ENCODE measurements at places on chromosomes 3 and 15.

DNA sequence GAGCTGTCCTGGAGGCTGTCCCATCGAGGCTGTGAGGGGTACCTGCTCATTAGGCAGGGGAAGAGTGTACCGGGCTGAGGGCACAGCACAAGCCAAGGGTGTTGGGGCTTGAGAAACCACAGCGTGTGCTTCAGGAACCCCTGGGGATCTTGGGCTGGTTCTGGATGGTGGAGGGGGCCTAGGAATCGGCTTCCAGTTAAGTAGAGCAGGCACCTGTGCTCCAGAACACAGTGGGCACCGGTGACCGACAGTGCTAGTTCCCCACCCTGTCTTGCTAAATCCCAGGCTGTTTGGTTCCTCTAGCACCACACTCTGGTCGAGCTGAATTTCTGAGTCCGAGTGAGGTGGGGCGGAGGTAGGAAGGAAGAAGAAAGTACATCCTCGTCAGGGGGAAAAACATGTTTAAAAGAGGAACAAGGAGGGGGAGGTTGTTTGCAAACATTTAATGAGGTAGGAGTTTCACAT, 29.1 kb downstream of the SLC6A6 start:
- DNase-seq, result no peak

DNA sequence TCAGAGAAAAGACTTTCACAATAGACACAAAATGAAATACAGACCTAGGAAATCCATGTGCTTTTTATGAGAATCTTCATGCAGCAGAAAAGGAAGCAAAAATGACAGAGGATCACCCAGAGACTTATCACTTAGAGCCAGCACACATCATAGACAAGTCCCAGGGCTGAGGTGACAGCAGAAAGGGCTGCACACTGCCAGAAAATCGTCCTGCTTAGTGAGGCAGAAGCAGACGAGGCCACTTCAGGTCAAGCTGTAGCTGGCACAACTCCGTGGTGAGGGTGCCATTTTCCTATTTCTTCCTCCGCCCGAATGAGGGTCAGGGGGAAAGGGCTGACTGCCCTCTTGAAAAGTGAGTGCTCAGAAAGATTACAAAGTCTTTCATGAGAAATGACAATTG, 95.9 kb upstream of the TNIK start:
- DNase-seq, result no peak

DNA sequence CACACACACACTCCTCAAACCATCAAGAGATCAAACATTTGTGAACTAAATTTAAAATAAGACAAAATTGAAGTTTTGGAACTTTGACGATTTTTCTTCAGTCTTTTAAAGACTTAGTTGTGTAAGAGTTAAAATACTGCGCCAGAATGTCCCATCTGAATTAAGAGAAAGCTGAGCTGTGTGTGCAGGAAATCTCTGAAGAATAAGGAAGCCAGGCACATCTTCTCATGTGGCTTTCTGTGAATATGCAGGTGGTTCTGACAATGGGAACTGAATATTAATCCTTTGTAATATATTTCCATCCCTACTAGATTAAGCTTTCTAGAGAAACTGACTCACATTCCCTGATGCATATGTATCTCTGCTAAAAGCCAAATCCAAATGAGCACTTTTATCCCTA, 60.1 kb upstream of the ICE2 start:
- no peak for DNase-seq

DNA sequence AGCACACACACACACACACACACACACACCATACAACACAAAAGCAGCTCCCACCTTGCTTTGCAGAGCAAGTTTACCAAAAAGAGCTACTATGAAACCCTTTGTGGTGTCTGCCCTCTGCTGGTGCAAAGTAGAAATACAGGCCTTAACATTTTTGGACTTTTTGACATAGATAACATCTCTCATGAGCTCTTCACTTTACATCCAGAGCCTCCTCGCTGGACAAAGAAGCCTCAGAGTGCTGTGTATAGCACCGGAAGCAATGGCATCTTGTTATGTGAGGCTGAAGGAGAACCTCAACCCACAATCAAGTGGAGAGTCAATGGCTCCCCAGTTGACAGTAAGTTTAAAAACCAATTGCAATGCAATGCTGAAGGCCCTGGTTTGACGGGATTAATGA, 157.9 kb downstream of the CHL1 start:
- DNase-seq, result peak; percentile 22

DNA sequence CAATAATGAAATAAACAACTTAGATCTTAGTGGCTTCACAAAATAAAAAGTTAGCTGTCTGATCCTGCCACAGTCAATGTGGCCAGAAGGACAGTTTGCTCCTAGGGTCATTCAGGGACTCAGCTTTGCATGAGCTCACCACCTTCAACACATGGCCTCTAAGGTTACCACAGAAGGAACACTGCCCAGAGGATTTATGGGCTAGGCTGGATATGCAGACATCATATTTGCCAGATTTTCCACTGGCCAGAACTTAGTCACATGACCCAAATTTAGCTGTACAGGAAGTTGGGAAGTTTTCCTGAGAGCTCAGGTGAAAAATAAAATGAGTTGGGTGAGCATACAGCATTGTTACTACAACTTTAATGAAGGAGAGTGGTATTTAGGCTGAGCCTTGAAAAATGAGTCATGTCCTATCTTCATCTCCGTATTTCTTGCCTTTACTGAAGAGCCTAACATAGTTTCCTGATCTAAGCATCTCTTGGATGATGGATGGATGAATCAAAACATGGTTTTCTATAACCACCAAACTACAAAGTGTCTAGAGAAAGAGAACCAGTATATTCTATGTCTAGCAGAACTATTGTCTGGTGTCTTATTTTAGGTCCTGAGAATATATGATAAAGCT, 54.9 kb upstream of the TMEM108 start:
- DNase-seq, result no peak

GRCh38 chr3:16311960-16312451, 47.0 kb downstream of the OXNAD1 start:
- DNase-seq, result no peak

- no peak for DNase-seq
Observed at GRCh38 chr3:162845918-162846317, 1349.3 kb downstream of the OTOL1 start.

GRCh38 chr3:185728630-185729336, 96.1 kb downstream of the IGF2BP2 start:
- no peak for DNase-seq

DNA sequence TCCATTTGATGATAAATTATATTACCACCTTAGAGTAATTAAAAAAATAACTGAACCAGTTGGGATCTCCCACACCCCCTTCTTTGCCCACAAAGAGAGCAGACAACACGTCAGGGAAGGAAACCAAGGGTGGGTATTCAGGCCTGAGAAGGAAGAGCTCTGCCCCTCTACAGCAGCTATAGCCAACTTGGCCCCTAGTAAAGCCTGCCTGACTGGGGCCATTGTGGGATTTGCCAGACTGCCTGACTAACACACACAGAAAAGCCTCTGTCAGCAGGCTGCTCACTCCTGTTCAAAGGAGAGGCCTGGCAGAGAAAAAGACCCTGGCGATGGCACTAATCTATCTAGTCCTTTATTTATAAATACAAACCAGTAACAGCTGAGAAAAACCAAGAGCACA, 41.4 kb downstream of the ATP8B4 start:
- DNase-seq, result no peak

DNA sequence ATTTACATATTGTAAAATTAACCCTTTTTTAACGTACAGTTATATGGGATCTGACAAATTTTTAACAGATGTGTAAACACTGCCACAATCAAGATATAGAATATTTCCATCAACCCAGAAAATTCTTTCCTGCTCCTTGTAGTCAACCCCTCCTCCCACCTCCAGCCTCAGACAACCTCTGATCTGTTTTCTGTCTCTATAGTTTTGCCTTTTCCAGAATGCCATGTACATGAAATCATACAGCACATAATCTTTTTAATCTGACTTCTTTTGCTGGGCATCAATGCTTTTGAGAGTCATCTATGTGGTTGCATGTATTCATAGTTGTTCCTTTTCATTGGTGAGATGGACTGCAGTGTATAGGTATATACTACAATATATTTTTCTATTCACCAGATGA, 153.0 kb downstream of the SMAD6 start:
- DNase-seq, result no peak

- DNase-seq, result no peak
Observed at GRCh38 chr3:146249921-146250320, 984 bp downstream of the PLSCR4 start.

GRCh38 chr15:60275624-60276023, 122.2 kb downstream of the ANXA2 start:
- DNase-seq, result no peak

GRCh38 chr15:88727439-88727838, 75.8 kb upstream of the ACAN start:
- DNase-seq, result no peak

DNA sequence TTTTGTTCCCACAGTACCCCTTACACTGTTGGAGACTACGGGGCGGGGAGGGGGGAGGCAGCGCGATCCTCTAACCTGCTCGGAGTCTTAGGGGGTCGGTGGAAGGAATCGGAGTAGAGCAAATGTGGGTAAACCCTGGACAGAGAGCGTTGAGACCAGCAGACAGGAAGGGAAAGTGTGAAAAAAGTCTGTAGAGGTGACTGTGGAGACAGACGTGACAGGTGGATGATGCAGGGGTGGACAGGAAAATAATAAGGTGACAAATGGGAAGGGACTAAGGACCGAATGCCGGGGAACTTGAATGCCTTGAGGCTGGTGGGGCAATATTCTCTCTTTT, 424 bp downstream of the EAF2 start:
- DNase-seq, result no peak

- no peak for DNase-seq
Observed at GRCh38 chr15:66821307-66821706, 119.3 kb downstream of the SMAD6 start.

DNA sequence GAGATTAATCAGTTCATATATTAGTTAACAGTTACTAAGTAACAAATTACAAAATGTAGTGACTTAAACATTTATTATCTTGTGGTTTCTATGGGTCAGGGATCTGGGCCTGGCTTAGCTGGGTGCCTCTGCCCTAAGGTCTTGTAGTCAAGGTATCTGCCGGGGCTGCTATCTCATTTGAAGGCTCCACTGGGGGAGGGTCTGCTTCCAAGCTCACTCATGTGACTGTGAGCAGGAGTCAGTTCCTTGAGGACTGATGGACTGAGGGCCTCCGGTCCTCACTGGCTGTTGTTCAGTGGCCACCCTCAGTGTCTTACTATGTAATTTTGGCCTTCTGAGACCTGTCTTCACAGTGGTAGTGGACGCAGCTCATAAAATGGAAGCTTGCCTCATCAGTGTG, 135.9 kb upstream of the PLXNA1 start:
- no peak for DNase-seq

GRCh38 chr15:29094711-29095110, 174.9 kb downstream of the NSMCE3 start:
- DNase-seq, result no peak

- DNase-seq, result peak; percentile 85
Observed at GRCh38 chr3:37861620-37862041, at the start of gene CTDSPL. TSS of gene CTDSPL (plus strand) at chr3:37861880. CDS start at chr3:37862200, 320 bp downstream.

GRCh38 chr3:187629711-187630110, 40.5 kb downstream of the SST start:
- no peak for DNase-seq

- DNase-seq, result no peak
Observed at GRCh38 chr3:117863146-117863545, 1153.6 kb downstream of the TUSC7 start.

DNA sequence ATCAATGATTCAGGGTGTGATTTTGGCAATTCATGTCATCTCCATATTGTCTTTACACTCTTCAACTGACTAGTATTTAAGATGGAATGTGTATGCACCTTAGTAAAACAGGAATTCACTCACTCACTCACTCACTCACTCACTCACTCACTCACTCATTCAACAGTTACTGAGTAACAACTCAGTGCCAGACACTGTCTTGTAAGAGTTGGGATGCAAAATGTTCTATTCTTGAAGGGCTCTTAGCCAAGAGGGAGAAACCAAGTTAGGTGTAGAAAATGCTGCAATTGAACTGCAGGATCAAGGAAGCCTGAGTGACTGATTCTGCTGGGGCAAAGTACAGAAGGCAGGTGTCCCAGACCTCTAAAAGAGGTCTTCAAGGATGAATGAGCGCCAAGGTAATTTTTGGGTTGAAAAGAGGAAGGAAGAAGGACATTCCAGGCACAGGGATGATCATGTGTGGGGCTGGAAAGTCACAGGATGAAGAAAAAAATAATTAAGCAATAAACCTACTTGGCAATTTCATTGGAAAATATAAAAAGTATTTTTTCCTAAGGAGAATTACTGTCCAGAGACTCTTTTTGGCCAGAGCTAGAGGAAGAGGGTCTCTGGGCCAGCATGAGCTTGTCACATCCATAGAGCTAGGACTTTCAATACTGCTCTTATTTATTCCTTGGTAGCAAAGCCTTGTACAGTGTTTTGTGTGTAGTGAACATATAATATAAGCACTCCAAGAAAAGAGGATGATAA, 58.9 kb upstream of the ETV5 start:
- no peak for DNase-seq

DNA sequence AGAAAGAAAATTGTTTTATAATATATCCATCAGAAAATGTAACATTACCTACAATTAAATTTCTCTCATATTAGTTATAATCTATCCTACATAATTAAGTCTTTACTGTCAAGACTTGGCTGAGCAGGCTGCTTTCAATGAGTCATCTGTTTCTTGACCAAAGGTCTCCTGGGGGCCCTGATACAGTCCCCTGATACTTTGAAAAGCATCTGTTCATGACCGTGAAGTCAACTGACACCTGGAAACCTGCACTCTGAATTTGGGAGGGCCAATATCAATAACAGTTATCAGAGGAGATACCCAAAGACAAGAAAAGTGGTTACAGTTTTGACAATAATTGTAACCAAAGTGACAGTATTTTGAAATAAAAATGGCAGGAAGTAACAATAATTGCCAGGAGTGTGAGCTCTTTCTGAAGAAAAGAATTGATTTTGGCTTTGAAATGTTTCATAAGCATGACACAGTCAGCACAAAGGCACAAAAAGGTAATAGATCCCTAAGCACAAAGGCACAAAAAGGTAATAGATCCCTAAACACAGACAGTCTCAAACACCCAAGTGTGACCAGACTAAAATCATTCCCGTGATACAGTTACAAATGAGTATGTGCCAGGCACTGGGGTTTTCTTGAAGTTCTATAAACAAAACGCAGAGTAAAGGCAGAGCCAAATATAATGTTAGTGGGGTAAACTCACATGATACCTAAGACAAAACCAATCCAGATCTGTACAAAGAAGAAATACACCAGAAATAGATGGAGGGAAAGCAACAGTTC, 260.7 kb downstream of the PLOD2 start:
- no peak for DNase-seq

Data from urothelium cell line (cell line).